Iris pigment epithelial cell (primary cell): ENCODE measurements at places on chromosomes 2 and 18.

DNA sequence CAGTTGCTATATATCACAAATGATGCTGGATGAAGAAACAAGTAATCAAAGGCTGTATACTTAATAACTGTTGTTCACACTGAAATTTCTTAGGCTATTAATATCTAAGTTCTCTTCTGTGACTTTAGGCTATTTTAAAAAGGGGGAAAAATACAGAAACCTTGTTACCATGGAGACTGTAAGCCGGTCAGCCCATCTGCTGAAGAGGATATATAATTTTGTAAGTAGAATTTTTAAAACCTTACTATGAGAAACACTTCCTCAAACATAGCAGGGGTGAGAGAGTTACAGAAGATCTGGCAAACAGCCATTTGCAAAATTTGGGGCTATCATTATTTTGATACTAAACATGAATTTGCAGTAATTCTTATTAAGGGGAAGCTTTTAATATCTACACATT is 27.8 kb downstream of the CACNB4 start:
- DNase-seq, result no peak

- no peak for DNase-seq
Observed at GRCh38 chr2:134021830-134022524, 231.9 kb upstream of the MGAT5 start.

GRCh38 chr2:148614014-148614321 is 30.6 kb upstream of the EPC2 start:
- peak; percentile 42 for DNase-seq

- no peak for DNase-seq
Observed at GRCh38 chr2:218244204-218244603, 16.6 kb upstream of the GPBAR1 start.

DNA sequence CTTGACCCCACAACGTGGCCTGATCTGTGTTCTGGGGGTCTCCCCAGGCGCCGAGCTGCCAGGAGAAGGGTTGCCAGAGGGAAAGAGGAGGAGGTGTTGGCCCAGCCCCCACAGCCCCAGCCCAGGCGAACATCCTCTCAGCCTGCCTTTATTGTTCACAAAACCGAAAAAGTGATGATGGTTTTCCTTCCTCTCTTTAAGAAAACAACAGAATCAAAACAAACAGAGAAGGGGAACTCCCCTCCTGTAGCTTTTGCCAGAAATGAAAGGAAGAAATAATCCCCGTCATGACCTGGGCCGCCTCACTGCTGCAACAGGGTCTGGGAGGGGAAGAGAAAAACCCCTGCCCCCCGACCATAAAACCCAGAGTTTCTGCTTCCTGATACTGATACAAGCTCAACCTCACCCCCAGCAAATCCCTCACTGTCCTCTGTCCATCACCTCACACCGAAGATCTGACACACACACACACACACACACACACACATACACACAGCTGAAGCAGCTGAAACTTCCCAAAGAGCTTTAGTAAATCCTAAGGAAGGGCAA is 52.0 kb downstream of the ZFP36L2 start:
- DNase-seq, result no peak

DNA sequence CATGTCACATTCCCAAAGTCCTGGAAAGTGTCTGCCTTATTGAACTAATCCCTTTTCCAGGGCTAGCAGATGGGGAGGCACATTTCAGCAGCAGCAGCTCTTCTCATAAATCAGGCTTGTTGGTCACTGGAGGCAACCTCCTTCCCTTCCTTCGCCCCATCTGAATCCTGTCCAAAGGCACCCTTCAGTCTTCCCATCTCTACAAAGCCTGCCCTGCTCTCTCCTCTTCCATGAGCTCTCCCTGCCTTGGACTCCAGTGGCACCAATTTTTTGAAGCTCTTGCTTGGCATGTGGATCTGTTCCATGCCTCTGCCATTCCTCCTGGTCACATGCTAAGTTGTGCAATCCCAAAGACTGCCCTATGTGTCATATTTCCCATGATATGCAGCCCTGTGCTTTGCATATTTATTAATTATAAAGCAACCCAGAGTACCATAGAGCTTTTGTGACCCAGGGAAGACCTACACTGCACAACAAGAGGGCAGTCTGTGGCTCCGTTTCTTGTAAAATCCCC is 70.3 kb downstream of the ANTXR1 start:
- peak; percentile 66 for DNase-seq

- DNase-seq, result no peak
Observed at GRCh38 chr18:56423626-56424025, 214.8 kb downstream of the TXNL1 start.

DNA sequence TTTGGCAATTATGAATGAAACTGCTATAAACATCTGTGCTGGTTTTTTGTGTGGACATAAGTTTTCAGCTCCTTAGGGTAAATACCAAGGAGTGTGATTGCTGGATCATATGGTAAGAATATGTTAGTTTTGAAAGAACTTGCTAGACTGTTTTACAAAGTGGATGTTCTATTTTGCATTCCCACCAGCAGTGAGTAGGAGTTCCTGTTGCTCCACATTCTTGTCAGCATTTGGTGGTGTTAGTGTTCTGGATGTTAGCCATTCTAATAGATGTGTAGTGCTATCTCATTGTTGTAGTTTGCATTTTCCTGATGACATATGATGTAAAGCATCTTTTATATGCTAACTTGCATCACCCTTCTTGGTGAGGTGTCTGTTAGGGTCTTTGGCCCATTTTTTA is 304.6 kb downstream of the NUP35 start:
- DNase-seq, result no peak

DNA sequence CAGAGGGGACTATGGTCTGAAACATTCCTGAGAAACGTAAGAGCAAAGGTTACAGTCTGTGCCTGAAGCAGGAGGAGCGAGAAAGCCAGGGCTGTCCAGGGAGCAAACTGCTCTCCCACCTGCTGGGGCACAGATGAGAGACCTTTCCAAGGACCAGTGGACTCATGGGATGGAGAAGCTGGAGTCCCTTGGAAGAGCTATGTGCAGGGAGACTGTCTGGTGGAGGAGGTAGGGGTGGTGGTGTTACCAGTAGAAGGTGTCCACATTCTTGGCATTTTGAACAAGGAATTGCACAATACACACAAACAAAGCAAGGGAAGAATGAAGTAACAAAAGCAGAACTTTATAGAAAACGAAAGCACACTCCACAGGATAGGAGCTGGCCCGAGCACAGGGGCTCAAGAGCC is 97.9 kb upstream of the CYRIA start:
- DNase-seq, result peak; percentile 10

DNA sequence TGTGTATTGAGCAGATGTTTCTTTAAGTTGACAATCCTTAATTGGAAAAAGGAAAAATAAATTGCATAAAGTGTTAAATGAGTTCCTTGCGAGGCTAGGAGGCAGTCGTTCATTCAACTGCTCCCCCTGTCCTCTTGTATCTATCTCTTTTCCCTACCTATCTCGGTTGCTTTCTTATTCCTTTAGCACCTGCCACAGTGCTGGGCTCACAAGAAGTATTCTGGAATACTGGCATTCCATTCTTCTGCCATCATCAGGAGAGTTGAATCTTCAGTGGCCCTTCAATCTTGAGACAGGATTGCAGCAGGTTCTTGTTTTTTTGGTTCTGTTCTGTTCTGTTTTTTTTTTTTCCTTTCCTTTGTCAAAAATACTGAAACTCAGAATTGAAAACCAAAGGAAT is 143.1 kb upstream of the AQP4 start:
- no peak for DNase-seq

- DNase-seq, result no peak
Observed at GRCh38 chr2:105118960-105119359, 81.1 kb downstream of the MRPS9 start.
